Stimulated activated CD4-positive, alpha-beta T cell treated with anti-CD3 and anti-CD28 coated beads, Interleukin-1b, Interleukin-23, amount 100 ng/mL, for 1 hour (primary cell): ENCODE measurements at places on chromosomes 16 and 17.

DNA sequence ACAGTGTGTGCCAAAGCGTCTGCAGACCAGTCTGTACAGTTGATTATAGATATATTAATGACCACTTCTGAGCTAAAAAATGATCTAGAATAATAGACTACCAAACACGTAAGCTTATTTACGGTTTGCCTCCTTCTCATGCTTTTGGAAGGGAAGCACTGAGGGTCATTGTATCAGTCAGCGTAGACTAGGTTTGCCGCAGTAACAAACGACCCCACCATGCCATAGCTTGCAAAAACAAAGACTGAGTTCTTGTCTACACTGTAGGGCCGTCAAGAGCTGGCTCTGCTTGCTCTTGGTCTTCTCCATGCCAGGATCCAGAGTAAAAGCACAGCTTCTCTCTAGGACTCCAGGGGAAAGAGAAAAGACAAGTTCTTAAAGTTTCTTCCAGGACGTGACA is 680.7 kb downstream of the MAF start:
- DNase-seq: no peak

- no peak for DNase-seq
Measured at GRCh38 chr17:46935658-46936266, 12.8 kb downstream of the GOSR2 start.

DNA sequence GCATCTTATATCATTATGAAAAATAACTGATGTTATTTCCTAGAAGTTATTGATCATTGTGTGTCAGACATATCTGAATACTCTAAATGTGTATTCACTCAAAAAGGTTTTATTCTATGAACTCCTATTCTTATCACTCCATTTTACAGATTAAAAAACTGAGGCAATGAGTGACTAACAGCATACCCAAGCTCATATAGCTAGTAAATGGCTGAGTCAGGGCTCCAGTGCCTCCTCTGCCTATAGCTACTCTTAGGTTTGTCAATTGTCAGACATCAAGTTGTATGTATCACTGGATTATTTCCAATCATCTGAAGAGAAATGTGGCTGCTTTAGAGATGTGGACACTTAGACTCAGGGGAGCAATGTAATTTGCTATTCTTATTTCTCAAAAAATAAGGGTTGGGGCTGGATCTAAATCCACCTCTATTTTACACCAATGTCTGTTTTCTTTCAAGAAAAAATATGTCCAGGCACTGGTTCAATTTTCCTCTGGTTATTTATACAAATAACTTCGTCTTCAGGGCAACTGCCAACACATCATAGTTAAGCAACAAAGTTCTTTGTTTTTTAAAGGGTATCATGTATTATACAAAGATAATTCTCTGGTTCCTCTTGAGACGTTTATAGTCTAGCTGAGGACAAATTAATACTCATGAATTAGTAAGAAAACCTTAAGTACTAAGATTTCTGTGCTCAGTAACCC is 328.9 kb upstream of the MAF start:
- DNase-seq: no peak

DNA sequence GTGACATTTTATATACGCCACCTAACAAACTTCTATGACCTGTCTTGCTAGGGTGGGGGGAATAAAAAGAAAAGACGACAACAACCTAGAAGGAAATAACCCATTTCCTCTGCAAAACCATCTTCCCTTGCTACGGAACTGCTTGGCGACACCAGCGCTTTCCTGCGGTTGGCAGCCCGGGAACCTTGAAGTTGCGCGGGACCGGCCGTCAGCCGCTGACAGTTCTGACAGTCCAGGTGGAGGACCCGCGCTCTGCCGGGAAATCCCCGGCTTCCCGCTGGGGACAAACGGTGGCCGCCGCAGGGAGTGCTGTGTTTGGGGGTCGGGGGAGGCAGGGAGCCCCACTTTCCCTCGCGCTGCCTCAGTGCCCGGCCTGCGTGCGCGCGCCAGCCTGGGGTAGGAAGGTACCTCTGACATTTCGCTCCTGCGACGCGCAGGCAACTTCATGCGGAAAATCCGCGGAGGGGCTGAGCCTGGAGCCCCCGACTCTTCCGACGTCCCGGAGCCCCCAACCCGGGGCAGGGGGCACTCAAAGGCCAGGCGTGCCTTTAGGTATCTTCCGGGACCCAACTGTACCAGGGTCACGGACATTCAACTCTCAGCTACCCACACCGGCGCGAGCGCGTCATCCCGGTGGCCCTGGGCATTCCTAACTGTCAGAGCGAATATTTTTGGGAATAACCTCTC is 516 bp downstream of the SLC16A6 start:
- no peak for DNase-seq

DNA sequence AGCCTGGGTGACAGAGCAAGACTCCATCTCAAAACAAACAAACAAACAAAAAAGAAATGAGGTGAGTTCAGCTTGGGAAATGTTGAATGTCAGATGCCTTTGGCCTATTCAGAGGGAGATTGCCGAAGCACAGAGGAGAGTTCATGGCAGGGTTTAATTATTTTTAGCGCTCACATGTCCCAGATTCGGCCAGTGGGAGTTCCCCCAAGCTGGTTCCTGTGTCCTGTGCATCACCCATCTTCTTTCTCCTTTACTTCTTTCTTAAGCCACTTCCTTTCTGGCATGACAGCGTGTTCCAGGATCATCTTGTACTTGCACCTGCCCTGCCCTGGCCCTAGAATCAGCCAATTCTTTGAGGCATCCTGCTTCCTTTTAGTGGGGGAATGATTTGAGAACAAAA is 9.2 kb downstream of the MPV17L start:
- DNase-seq: no peak

- no peak for DNase-seq
Measured at GRCh38 chr17:65027305-65027704, 29.2 kb downstream of the GNA13 start.

DNA sequence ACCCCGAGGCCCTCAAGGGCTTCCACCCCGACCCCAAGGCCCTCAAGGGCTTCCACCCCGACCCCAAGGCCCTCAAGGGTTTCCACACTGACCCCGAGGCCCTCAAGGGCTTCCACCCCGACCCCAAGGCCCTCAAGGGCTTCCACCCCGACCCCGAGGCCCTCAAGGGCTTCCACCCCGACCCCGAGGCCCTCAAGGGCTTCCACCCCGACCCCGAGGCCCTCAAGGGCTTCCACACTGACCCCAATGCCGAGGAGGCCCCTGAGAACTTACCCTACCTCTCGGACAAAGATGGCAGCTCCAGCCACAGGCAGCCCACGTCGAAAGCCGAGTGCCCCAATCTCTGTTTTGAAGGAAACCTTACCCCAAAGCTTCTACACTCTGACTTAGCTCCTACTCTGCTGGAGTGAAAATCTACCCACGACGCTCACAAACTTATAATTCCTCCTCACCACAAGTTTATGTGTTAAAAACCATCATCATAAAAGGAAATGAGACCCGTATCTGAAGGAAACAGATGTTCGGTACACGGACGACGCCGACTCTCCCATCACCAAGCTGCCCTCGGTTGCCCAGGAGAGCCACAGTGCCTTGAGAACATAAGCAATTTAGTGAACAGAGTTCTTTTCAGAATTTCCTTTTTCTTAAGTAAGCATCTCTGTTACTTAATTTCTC is 61.2 kb upstream of the RPH3AL start:
- DNase-seq: no peak

DNA sequence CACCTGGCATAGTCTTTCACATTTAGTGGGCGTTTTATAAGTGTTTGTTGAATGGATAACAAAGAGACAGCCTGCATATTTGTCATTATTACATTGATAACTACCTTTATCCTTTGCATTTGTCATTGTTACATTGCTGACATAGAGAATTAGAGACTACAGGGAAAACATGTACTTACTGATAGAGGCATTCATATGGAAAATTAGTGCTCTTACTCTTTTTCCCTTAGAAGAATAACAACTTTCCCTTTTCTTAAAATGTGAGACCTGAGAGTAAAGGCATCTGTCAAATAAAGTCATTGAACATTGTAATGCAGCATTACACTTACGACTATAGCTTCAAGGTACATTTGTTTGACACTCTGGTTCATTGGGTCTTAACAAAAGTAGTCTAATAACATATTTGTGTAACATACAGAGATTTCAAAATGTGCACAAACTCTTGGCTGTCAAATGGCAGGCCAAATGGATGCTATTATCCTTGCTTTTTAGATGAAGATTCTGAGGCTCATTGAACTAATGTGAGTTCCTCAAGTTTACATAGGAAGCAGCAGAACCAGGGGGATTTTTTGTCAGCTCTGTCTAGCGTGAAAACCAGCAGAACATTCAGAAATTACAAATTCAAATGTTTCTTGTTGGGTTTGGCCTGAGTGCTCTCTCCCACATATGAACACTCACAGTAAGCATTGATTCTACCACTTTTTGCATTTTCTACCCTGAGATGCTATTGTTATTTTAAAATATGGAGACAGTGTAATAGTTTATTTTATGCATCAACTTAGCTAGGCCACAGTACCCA is 28.5 kb downstream of the SMIM36 start:
- no peak for DNase-seq

DNA sequence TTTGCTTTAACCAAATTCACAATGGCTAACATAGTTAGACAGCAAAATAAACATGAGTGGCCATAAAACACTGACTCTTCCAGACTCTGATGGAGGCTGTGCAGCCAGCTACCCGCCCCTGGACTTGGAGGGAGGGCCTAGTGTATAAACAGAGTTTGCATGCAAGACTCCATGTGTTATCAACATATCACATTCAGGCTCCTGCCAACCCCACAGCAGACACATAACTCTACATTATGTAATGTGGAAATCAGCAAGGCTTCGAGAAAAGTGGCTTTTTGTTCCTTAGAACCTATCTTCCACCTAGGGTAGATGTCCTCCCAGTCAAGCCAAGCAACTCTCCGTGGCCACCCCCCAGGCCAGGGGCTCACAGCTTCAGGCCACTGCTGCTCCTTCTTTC is 19.3 kb upstream of the SOX9 start:
- no peak for DNase-seq

- no peak for DNase-seq
Measured at GRCh38 chr17:75272848-75273184, 1.8 kb upstream of the MIF4GD start.

DNA sequence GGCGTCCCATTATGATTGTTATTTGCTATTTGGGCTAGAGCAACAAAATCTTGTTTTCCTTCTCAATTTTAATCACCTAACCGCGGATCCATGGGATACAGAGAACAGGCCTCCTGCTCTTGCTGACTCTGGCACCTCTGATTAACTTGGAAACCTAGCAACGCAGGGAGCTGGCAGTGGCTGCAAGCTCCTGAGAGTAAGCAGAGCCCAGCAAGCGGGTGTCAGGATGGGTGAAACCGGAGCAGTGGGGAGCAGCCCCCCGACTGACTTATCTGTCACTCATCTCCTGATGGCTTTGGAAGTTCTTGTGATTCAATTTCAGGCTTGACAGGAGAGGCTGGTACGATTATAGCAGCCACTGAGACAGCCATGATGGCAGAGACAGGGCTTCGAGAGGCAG is 45.5 kb upstream of the CDC42EP4 start:
- DNase-seq: no peak

DNA sequence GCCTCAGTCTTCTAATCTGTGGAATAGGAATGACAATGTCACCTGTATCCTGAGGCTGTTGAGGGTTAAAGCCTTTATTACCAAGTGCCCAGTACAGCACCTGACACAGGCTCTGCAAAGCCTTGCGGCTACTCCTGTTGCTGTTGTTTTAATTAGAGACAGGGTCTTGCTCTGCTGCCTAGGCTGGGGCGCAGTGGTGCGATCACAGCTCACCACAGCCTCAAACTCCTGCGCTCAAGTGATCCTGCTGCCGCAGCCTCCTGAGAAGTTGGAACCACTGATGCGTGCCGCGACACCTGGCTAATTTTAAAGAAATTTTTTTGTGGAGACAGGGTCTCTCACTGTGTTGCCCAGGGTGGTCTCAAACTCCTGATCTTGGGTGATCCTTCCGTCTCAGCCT is 5.4 kb downstream of the GSE1 start:
- no peak for DNase-seq

GRCh38 chr16:28161626-28162025 is 50.1 kb downstream of the XPO6 start:
- no peak for DNase-seq

GRCh38 chr17:74390680-74391653 is 23.7 kb downstream of the GPR142 start:
- no peak for DNase-seq

GRCh38 chr17:29383686-29384085 is 6.5 kb upstream of the TAOK1 start:
- no peak for DNase-seq

GRCh38 chr16:46929378-46930332 is 43.8 kb downstream of the DNAJA2 start:
- peak; percentile 23 for DNase-seq

DNA sequence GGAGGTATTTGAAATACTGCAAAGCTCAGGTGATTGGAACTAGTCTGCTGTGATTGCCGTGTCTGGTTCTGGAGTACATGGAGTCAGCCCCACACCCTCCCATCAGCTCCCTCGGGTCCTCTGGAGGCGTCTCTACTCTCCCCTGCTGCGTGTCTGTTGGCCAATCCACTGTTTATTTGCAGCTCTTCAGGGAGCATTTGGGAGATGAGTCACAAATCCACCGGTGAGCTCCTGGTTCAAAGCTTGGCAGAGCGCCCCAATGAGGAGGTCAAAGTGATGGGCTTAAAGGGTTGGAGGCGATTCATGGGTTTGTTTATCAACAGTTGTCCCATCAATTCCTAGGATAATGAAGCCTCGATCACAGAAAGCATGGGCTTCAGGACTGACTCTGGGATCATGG is 14.6 kb downstream of the CALB2 start:
- DNase-seq: no peak

DNA sequence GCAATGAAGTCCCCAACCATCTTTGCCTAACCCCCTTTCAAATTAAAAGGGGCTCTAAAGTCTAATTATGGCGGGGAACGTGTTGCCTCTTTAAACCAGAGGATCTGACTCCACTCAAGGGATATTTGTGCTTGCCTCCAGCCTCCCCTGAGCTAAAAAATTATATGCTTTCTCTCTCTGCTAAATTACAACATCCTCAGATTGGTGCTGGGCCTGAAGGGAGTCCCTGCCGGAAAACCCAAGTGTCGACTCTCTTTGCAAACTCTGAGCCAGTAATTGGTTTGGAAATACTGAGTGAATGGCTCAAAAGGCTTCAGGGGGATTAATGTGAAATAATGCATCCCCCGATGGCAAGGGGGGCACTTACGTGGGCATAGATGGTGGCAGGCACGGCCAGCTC is 208.5 kb upstream of the TNRC6C start:
- DNase-seq: no peak

DNA sequence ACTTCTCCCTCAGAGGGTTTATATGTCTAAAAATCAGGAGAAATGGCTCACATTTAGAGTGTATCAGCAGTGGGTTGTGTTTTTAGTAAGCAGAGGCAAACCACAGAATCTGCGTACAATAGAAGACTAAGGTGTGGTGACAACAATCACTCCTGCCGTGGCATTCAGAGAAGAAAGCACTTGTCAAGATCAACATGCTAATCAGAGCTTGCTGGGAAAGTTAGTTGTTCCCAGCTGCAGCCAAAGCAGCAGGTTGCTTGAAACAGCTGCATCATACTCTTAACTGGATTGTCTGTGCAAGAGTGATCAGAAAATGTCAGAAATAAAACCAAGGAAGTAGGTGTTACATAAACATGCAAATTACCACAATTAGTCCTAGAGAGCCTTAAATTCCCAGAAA is 616.4 kb downstream of the CDH8 start:
- DNase-seq: no peak

GRCh38 chr17:29195465-29196081 is 15.4 kb upstream of the MYO18A start:
- no peak for DNase-seq

- no peak for DNase-seq
Measured at GRCh38 chr16:5506021-5506420, 408.4 kb upstream of the EEF2KMT start.
